NCI-H2081 treated with DMSO at 0.1 percent for 48 hours (cell line): ENCODE measurements at places on chromosomes 12 and 14.
A peak's percentile ranks its signal among the peaks of the same experiment; 100 is the strongest.

DNA sequence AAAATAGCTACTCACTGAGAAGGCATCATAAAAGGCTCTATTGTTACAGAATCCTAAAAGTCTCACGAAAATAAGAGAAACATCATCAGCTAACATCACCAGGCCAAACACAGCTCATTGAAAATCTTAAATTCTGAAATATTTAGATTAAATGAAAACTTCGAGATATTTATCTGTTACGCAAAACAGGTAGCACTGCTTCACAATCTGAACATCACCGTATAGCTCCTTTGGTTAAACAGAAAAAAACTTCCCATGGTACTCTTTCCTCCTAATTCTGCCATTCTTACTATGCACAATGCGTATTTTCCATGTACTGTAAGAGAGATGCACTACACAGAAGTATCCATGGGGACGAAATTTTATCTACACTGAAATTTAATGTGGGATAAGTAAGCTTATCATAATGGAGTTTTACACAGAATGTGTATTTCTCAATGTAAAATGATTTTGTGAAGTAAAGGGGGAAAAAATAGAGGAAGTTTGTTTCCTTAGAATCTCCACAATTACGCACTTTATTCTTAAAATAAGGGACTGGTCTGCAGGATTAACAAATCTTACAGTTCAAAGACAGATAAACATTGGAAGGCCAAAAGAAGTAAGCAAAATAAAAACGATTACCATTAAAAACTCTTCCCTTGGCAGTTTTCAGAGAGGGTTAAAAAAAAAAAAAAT lies 1.9 kb downstream of the SGPP1 start:
- DNase-seq = no peak

GRCh38 chr14:77872983-77873382 lies 73.1 kb downstream of the ADCK1 start:
- peak; percentile 59 for DNase-seq

GRCh38 chr12:30399859-30400258 lies 295.8 kb downstream of the IPO8 start:
- DNase-seq = no peak

GRCh38 chr12:112961074-112961473 lies 17.2 kb upstream of the OAS2 start:
- DNase-seq = no peak
